ENCODE measurements at places on chromosomes 1 and 21.

DNA sequence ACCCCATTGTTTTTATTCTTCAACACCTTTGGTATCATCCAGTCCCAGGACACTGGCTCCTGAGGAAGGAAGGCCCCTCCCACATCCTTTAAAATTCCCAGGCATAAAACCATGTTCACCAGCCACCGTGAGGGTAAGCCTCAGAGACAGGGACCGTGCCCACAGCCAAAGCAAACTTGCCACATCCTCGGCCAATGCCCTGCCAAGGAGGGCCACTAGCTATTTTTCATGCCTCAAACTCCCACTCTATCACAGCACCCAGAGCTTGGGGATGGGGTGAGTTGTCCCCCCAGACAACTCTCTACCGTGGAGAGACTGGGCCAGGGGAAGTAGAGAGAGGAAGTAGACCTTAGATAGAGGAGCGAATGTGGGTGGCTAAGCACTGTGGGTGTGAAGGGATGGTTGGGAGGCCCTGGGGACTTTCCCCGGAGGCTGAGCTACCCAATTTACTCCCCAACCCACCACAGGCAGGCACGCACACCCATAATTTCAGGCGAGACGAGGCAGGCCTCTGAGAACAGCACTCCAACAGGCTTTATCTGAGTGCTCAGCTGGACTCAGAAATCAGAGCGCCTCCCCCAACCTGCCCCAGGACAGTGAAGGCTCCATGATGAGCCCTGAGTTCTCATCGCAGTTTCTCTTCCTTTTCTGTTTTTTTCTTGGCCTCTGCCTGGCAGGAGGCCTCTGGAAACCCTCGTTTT lies 15.9 kb upstream of the BTG2 start:
- DNase-seq: peak; percentile 86

GRCh38 chr1:91803123-91803522 lies 82.8 kb downstream of the TGFBR3 start:
- DNase-seq: peak; percentile 29

GRCh38 chr1:229287267-229287666 lies 16.4 kb downstream of the RAB4A start:
- DNase-seq: no peak

DNA sequence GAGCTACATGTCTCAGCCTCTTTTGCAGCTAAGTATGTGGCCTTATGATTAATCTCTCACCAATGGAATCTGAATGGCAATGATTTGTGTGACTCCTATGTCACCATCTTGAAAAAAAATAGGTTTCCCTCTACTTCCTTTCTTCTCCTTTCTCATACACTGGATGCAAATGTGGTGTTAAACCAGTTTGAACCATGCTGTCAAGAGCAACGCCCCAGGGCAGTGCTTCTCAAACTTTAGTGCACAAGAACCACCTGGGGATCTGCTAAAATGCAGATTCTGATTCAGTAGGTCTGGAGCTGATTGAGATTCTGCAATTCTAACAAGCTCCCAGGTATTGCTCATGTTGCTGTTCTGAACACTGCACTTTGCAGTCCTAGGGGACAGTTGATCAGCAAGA lies 44.7 kb upstream of the ZNF644 start:
- no peak for DNase-seq

DNA sequence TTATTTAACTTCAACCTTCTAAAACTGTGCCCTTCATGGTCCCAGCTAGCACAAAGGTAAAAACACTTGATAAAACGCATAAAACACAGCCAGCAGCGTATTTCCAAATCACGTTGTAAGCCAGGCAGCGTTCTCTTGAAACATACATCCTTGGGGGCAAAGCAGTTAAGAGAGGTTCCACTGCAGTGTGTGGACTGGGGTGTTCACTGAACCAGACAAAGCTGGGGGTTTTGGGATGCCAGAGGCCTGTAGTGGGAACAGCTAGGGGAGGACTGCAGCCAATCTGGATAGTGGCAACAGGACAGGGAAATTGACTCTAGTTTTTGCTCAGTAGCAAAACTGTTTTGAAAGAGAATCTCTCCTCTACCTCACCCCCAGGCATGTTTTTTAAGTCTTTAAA lies 21.5 kb upstream of the ATP5PO start:
- no peak for DNase-seq

DNA sequence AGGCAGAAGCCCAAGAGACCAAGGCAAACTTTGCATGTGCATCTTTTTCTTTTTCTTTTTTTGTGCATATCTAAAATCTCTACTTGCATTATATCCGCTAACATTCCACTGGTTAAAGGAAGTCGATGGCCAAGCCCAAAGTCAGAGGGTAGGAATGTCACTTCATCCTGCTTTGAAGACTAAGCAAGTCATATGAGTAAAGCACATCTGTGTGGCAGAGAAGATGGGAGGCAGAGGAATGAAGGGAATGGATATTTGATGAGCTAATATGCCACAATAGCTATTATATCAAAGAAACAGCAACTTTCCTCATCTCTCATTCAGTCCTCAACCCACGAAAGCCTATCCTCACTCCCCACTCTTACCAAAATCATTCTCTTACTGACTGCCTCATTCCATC lies 59.3 kb downstream of the RNF220 start:
- DNase-seq: no peak

DNA sequence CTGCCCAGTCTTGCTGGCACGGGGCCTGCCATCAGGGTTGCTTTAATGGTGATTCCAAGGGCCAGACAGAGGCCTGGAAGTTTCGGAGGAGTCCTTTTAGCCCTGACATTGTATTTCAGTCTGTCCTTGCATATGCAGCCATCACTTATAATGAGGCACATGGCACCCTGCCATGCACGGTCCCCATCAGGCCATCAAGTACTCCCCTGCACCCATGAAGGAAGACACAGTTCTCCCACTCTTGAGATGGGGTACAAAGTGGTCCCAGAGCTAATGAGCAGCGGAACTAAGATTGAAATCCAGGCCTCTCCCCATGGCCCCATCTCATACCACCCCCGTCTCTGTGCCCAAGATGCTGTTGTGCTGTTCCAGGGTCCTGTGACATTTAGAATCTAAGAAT lies 596.6 kb downstream of the PTPRU start:
- DNase-seq: no peak

DNA sequence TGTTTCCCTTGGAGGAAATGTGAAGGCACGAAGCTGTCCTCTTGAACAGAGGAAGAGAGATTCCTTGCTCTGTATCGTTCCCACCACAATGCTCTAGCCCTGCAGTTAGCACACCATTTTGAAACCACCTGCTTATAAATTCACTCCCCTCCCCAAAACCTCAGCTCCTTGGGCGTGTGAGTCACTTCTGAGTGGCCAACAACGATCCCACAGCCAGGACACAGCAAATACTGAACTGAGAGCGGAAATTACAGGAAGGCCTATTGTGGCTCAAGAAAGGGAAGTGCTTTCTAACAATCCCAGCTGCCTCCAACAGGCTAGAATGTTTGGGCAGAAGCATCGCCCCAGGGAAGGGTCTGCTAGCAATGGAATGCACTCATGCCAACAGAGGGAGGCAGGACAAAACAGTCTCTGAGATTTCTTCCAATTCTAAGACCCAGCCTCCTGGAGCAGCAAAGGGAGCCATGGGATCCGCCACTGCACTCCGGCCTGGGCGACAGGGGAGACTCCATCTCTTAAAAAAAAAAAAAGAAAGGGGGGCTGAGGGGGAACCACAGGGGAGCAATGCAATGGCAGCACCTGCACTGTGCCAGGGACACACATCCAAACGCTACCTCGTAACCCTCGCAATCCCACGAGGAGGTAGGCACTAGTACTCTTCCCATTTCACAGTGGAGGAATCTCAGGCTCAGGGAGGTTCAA lies 1.9 kb downstream of the TMEM53 start:
- peak; percentile 41 for DNase-seq

DNA sequence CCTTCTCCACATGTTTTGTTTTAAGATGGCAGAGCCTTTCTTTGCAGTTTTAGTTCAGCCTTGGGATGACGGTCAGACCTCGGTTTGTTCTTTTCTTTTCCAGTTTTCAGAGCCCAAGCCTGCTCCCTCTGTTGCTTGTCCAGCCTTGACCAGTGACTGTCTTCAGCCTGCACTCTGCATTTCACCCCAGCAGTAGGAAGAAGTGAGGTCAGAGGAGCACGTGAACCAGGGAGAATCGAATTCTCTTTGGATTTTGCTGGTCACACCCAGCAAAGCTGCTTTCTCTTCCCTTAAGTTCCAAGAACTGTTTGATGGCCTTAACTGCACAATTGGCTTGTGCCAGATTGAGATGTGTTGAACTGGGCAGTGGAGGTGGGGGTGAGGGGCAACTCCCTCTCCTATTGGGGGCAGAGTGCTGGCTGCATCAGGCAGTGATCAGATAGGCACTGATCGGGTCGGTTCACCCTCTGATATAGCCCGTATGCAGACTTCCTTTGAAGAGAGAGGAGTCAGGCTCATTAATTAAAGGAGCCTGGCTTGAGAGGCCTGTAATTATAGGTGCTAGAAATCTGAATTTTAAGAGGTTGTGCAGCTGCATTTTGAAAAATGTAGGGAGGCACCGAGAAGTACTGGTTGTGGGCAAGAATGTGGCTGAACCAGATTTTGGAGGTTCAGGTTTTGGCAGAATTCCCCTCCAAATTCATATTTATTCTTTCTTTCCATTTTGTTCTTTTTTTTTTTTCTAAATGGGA lies 42.4 kb downstream of the PEX14 start:
- DNase-seq: no peak

DNA sequence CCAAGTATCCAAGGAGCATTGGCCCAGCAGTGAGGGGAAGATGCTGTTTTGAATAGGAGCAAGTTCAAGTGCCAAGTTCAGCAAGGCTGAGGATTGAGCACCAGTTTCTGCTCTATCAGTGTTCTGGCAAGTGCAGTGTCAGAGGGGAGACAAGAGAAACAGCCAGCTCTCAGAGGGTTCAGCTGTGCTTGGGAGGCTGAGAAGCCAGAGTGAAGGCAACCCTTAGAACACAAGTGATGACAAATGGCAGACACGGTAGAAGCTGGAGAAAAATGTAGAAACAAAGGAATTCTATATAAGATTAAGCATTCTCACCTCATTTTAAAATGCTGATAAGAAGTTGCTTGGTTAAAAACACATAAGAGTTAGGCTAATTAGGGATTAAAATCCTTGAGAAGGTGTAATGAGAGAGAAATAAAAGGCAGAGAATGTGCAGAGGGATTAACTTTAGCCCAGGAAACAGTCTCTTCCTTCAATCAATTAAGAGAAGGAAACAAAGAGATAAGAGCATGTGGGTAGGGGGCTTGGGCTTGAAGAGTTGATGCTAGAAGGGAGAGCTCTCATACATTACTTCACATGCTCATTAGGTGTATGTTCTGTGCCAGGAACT lies 475.4 kb downstream of the AJAP1 start:
- DNase-seq: no peak

GRCh38 chr1:63821091-63822005 lies 47.5 kb downstream of the ROR1 start:
- DNase-seq: no peak

- no peak for DNase-seq
These were observed 6.1 kb upstream of the PLA2G5 start for GRCh38 chr1:20063861-20064292.

DNA sequence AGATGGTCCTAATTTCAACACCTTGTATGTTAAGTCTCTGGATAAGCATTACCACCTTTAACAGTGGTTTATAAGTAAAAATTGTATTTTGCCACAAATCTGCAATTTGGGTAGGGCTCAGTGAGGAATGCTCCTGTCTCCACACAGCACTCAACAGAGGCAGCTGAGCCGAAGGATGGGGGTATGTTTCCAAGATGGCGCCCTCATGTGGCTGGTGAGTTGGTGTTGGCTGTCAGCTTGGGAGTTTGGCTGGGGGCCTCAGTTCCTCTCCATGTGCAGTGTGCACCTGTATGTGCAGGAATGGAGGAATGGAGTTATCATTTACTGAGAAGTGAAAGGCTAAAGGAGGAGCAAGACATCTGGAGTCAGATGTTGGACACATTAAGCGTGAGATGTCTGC lies 136.8 kb downstream of the GABPA start:
- DNase-seq: no peak

DNA sequence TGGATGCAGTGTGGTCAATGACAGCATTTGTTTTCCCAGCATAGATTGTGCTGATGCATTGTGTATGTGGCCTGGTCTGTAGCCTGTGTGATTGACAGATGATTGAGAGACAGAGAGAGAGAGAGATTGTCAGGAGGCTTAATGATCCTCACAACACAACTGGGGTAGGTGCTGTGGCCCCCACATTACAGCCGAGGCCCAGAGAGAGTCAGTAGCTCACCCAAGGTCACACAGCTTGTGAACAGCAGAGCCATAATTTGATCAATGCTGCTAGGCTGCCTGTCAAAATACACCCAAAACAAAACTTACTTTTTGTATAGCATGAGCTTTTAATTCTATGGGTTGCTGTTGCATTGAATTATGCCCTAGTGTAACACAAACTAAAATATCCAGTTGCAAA lies 20.2 kb upstream of the ETS2 start:
- DNase-seq: no peak

DNA sequence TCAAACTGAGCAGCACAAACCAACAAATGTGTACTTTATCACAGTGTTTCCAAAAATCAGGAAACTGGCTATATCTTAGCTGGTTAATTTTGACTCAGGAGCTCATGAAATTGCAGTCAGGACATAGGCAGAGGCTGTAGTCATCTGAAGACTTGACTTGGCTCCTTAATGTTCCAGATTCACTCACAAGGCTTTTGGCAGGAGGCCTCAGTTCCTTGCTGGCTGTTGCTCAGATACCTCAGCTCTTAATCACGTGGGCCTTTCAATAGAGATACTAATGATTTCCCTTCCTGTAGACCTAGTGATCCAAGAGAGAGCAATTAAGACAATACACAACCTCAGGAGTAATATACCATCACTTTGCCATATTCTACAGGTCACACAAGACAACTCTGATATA lies 537.7 kb downstream of the BRINP3 start:
- DNase-seq: no peak

- DNase-seq: no peak
These were observed 38.5 kb upstream of the ENAH start for GRCh38 chr1:225691377-225691776.

GRCh38 chr1:231487019-231487418 lies 41.5 kb upstream of the TSNAX start:
- DNase-seq: no peak

DNA sequence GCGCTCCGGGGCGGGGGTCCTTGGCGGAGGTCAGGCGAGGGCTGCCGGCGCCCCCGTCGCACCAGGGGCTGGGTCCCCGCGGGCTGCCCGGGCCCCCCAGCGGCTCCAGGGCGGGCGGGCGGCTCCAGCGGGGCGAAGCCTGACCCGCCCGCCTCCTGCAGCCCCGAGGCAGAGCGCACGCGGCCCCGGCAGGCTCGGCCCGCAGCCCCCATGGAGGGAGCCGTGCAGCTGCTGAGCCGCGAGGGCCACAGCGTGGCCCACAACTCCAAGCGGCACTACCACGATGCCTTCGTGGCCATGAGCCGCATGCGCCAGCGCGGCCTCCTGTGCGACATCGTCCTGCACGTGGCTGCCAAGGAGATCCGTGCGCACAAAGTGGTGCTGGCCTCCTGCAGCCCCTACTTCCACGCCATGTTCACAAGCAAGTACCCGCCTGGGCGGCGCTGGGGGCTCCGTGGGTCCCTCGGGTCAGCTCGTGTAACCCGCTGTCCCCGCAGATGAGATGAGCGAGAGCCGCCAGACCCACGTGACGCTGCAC lies 817 bp downstream of the KLHL17 start:
- no peak for DNase-seq

DNA sequence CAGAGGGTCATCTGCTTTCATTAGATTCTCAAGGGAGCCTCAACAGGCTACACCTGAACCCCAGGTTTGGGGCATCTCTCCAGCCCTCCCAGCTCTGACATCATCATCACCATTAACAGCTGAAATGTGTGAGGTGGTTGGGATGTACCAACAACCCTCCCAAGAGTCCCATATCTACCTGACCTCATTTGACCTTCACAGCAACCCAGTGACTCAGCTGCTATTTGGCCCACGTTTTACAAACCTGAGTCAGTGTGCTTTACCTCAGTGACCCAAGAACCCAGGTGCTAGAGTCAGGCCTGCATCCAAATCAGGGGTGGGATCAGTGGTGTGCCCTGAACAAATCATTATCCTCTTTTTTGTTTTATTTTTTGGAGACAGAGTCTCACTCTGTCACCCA lies 53.3 kb upstream of the TINAGL1 start:
- no peak for DNase-seq

Data from CD8-positive, alpha-beta T cell (primary cell).